ENCODE measurements at places on chromosomes 12 and 14.

DNA sequence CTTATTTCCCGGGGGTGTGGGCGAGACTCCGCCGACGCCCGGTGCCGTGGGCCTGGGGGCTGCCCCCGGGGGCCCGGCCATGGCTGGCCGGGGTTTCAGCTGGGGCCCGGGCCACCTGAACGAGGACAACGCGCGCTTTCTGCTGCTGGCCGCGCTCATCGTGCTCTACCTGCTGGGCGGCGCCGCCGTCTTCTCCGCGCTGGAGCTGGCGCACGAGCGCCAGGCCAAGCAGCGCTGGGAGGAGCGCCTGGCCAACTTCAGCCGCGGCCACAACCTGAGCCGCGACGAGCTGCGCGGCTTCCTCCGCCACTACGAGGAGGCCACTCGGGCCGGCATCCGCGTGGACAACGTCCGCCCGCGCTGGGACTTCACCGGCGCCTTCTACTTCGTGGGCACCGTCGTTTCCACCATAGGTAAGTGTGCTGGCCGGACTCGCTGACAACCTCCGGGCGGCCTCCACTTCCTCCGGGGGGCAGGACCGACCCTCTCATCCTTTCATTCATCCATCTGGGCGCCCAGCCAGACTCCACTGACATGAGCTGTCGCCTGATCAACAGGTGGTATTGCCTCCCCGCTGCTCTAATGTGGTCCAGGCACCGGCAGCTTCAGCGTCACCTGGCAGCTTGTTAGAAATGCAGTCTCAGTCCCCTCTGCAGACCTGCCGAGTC is 467 bp downstream of the KCNK13 start:
- no peak for DNase-seq

DNA sequence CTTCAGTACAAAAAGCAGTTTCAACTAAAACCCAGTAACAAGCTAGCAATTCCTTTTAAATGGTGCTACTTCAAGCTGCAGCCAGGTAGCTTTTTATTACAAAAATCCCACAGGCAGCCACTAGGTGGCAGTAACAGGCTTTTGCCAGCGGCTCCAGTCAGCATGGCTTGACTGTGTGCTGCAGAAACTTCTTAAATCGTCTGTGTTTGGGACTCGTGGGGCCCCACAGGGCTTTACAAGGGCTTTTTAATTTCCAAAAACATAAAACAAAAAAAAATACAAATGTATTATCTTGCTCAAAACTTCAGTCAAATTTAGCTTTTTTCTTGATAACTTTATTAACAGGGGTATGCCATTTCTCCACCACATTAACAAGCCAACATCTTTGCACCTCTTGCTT is 3.6 kb upstream of the CLEC4E start:
- DNase-seq = peak; percentile 27

GRCh38 chr12:2553388-2554126 is 241.2 kb upstream of the FKBP4 start:
- no peak for DNase-seq

GRCh38 chr14:69917287-69917686 is 38.1 kb downstream of the SMOC1 start:
- DNase-seq = no peak

DNA sequence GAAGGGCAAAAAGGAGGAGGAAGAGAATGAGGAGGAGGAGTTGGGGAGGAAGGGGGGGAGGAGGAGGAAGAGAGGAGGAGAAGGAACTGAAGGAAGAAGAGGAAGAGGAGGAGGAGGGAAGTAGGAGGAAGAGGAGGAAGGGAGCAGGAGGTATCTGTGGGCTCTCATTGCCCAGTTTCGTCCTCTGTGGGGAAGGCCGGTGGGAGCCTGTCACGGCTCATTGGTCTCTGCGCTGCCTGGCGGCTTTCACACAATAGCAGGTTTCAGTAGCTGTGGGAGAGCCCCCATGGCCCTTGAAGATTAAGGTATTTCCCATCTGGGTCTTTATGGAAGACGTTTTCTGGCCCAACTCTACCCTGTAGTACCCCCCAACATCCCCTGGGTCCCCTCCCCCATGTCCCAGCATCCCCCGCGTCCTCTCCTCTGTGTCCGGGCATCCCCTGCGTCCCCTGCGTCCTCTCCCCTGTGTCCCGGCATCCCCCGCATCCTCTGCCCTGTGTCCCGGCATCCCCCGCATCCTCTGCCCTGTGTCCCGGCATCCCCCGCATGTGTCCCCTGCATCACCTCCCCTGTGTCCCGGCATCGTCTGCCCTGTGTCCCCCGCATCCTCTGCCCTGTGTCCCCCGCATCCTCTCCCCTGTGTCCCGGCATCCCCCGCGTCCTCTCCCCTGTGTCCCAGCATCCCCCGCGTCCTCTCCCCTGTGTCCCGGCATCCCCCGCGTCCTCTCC is 278.2 kb upstream of the SFSWAP start:
- DNase-seq = no peak

- no peak for DNase-seq
Observed at GRCh38 chr14:65877624-65878023, 465.1 kb downstream of the FUT8 start.

DNA sequence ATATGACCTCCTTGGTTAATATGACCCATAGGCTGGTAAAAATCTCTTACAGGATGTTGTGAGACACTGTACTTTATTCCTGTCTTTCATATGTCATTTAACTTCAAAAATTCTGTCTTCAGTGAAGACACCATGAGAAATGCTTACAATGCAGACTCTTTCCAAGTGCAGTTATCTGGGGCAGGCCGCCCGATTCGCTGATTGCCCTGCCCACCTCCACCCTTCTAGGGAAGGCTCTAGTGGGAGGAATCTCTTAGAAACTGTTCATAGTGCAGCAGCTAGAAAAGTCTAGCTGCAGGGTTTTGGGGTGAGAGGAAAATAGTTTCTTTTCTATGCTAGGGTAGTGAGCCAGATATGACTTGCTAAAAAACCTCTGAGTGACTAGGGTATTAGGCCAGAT is 15.0 kb upstream of the CIPC start:
- DNase-seq = no peak

DNA sequence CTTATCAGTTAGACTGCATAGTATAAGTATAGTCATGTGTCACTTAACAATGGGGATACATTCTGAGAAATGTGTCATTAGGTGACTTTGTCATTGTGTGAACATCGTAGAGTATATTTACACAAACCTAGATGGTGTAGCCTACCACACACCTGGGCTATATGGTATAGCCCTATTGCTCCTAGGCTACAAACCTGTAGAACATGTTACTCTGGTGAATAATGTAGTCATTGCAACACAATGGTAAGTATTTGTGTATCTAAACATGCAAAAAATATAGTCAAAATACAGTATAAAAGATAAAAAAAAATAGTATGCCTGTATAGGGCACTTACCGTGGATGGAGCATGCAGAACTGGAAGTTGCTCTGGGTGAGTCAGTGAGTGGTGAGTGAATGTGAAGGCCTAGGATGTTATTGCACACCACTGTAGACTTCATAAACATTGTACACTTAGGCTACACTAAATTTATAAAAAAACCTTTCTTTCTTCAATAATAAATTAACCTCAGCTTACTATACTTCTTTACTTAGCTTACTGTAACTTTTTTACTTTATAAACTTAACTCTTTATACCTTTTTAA is 40.3 kb upstream of the ANKS1B start:
- no peak for DNase-seq

- DNase-seq = no peak
Observed at GRCh38 chr14:21326972-21327371, 47.1 kb downstream of the RPGRIP1 start.

DNA sequence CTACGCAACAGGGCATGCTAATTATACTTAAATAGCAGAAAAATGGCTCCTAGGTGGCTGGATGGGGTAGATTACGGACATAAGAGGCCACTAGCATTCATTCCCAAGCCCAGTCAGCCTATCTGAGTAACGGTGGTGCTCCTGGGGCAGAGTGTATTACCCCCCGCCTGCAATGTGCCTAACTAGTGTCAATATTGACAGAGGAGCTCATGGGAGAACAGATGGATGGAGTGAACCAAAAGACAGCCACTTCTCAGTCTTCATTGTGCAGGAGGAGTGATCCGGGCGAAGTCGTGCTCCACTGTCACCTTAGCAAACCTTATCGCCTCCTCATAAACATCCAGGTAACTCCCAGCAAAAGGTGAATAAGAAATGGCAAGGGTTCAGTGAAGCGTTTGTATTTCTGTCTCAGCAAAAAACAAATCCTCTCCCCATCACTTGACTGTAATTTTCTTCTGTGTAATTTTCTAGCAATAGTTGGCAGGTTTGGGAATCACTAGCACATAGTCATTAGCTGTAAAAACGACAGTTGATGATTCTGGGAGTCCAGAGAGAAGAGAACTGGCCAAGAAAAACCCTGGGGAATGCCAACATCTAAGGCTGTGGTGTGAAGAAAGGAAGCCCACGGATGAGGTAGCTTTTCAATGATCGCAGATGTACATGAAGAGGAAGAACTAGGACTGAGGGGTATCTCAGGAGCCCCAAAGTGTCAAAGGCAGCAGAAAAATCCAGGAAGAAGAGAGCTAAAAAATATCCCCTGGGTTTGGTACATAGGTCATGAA is 126.6 kb upstream of the BCL2L14 start:
- no peak for DNase-seq

- DNase-seq = peak; percentile 61
Observed at GRCh38 chr14:77026930-77027537, 1.5 kb downstream of the IRF2BPL start.

GRCh38 chr14:93007225-93007997 is 84.5 kb downstream of the CHGA start:
- no peak for DNase-seq

- DNase-seq = no peak
Observed at GRCh38 chr12:4412465-4412864, 33.0 kb upstream of the FGF23 start.

- no peak for DNase-seq
Observed at GRCh38 chr12:75876832-75877762, 154.5 kb downstream of the PHLDA1 start.

DNA sequence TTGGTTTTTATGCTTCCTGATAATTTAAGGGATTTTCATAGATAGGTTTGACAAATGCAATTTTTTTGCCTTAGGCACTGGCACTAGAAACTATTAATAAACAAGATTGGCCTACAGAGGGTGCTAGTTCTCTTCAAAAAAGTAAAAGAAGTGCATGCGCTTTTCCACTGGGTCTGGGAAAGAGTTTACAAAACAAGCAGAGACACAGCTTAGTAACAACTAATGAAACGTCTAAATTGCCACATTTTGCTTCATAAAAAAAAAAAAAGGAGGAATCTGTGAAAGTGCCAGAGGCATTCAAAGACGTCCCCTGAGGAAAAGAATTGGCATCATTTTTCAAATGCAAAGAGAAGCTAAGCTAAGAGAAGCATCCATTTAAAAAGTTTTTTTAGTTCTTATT is 58.3 kb upstream of the EEA1 start:
- DNase-seq = no peak

- DNase-seq = no peak
Observed at GRCh38 chr12:4934407-4935035, 24.8 kb downstream of the KCNA1 start.

DNA sequence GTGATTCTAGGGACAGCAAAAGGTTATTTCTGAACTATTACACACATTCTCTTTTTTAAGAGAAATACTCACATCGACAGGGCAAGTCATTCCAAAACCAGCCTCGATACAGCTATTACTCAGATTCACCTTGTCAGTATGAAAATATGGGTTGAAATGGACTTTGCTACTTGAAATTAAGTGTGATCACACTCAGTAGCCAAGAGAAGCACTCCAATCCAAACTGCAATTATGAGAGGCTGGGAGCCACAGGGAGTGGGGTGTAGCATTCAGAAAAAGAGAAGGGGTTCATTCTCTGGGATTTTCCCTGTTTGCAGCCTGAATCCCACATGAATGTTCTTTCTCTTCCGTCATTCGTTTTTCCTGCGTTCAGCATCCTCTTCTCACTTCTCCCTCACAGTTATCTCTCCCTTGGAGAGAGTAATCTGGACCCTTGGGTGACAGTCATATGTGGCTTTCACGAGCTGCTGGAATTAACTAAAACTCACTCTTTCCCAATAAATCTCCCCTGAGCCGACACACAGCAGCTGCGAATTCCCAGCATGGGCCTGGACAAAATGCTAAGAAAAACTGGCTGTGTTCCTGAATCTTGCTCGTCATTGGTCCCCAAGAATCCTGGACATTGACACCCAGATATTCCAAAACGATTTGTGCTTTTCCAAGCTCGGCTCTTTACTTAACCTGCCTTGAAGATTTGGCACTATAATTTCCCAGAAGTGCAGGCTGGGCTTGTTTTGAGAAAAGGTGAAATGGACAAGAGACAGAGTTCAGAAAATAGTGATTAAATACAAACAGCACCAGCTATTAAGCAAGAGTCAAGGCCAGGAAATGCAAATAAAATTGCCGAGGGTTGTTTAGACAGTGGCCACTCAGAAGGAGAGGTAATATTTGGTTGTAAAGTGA is 199.5 kb upstream of the PLEKHG7 start:
- DNase-seq = no peak

- no peak for DNase-seq
Observed at GRCh38 chr12:64187370-64187769, 34.7 kb downstream of the KICS2 start.

GRCh38 chr12:12592930-12593329 is 18.7 kb upstream of the CREBL2 start:
- no peak for DNase-seq

GRCh38 chr12:87804386-87804785 is 224.8 kb downstream of the C12orf50 start:
- no peak for DNase-seq

GRCh38 chr12:76568888-76569551 is 9.4 kb upstream of the OSBPL8 start:
- DNase-seq = no peak

DNA sequence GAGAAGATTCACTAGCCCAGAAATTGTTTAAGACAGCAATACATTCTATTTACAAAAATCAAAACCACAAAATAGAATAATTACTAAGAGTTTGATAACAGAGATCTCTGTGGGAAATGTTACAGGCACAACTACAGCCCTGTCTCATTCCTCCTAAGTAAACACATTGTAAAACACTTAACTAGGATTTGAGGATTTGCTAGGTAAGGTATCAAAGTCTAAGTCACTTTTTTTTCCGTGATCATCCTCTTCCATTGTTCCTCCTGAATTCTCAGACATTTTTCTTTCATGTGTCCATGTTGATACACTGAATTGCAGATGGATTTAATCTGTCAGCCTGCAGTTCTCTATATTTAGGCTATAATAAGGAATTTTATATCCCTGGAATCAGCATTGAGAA is 127.5 kb downstream of the ACSS3 start:
- DNase-seq = no peak

DNA sequence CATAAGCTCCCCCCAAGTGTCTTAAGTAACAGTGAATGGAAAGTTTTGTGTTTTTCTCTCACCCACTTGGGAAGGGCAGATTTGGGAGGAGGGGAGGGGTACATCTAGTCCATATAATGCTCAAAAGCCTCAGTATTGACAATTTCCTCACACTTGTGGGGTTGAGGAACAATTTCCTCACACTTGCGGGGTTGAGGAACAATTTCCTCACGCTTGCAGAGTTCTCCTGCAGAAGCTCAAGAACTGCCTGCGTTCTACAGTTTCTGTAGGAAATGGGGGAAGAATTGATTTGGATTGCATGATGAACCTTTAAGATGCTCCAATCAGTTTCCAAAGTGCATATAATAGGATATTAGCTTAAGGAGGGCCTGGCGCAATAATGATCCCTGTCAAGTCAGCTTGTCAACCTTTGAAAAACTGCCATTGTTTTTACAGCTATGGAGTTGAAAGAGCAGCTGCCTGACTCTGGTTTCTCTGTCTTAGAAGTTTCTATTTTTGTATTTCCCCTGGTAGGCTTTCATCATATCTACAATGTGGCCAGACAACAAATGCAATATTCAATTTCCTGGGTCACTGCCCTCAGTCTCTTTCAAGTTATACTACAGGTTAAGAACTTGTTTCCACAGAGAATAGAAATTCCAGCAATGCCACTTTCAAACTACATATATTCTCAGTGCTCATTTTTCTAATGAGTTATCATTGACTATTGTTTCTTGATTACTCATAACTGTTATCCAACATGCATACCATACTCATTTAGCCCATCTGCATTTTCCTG is 66.5 kb downstream of the PLEKHG7 start:
- DNase-seq = no peak

All from anterior cingulate cortex (tissue), 58 donors.